ENCODE measurements at places on chromosomes 3 and 15.

GRCh38 chr3:31288224-31288623 is 244.5 kb upstream of the STT3B start:
- no peak for DNase-seq

- no peak for DNase-seq
These were observed 1696.1 kb downstream of the SI start for GRCh38 chr3:163382183-163382582.

- DNase-seq = no peak
These were observed 1.5 kb upstream of the U2SURP start for GRCh38 chr3:142999881-143000280.

GRCh38 chr3:107892955-107893624 is 197.7 kb downstream of the CD47 start:
- DNase-seq = no peak

- DNase-seq = no peak
These were observed 21.7 kb downstream of the ATG3 start for GRCh38 chr3:112539825-112540650.

GRCh38 chr3:46895204-46895660 is 17.7 kb downstream of the PTH1R start:
- no peak for DNase-seq

- no peak for DNase-seq
These were observed 91.8 kb downstream of the LIPC start for GRCh38 chr15:58523634-58524033.

GRCh38 chr3:139694542-139694941 is 16.8 kb upstream of the NMNAT3 start:
- DNase-seq = no peak
